ENCODE measurements at places on chromosomes 3 and 15. TPM values are rescaled to one million over a fixed set of nuclear protein-coding genes. Genes with fewer than 3 reads are reported as not detected.

DNA sequence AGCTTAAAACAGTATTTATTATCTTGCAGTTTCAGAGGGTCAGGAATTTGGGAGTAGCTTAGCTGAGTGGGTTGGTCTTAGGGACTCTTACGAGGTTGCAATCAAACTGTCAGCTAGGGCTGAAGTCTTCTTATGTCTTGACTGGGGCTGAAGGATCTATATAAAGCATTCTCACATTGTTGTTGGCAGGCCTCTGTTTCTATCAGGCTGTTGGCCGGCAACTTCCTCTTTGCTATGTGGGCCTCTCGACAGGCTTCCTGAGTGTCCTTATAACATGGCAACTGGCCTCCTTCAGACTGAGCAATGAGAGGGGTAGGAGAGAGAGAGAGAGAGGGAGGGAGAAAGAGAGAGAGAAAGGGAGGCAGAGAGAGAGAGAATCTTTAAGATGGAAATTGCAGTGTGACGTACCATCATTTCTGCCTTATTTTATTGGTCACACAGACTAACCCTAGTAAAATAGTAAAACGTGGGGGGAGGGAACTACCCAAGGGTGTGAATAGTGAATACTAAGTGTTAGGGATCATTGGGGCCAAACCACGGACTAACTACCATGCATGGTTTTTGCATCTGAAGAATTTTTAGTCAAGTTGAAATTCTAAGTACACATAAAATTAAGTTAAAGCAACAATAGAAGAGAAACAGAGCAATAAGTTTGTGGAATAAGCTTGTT is 16.1 kb downstream of the FGF7 start:
- no peak for DNase-seq
- peaks cover 61% of the 10 kb centered on the region for H3K4me1 ChIP-seq
- peaks cover 20% of the 10 kb centered on the region for H3K36me3 ChIP-seq

DNA sequence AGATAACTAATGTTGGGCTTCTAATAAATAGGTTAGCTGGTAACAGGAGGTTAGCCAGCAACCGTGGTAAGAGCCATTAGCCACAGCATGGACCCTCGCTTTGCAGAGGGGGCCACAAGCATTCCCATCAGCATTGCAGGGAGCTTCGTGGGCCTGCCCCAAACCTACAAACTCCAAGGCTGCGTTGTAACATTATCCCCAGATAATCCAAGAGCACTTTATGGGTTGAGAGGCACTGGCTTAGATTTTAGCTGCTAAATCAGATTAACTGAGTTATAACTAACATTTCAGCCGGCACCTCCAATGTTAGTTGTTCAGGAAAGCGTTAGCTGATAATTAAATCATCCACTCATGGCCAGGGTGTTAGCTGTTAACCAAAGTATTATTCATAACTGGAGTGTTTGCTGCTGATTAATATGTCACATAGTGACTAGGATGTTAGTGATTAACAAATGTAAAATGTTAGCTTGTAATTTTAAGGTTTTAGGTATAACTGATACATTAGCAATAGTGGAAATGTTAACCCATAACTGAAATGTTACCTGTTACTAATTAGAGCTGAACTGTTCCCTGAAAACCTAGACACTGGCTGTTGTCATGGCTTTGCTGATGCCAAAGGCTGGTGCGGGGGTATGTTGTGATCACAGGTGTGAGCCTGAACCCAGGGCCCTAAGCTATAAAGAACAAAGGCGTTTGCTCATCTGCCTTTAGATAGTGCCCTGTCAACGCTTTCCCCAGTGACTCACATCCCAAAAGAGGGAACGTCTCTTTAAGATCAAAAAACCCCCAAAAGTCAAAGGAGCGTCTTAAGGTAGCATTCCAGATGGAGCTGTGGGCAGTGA is 56.2 kb downstream of the SLC6A6 start:
- H3K36me3 ChIP-seq = no peaks in the 10 kb centered on the region
- DNase-seq = no peak
- no peak overlapping the region for H3K27ac ChIP-seq
- H3K27me3 ChIP-seq = no peaks in the 10 kb centered on the region
- H3K4me1 ChIP-seq = peaks cover 6% of the 10 kb centered on the region

DNA sequence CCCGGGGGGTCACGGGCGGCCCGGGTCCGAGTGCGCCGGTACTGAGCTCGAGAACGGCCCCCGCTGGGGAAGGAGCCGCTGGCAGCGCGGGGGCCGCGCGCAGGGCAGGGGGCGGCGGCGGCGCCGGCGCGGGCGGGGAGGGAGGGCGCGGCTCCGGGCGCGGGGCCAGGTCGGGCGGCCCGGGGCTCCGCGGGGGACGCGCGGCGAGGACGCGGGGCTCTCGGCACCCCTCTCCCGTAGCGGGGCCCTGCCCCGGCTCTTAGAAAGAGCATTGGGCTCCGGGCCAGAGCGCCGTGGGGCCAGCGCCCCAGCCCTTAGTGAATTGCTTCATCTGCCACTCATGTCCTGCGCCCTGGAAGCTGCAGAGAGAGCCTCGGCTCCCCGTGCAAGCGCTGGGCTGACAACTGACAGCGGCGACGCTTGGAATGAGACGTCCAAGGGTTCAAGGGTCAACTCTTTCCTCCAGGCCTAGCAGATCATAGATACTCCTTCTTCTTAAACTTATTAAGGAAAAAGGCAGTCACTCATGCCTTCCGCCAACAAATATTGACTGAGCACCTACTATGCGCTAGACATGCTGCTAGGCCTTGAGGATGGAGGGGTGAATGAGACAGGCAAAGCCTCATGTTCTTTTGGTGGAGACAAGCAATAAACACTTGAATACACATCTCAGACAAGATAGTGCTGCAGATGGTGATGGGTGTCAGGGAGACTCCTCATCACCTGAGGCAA is 140.8 kb downstream of the SMAD6 start:
- no peaks in the 10 kb centered on the region for H3K4me1 ChIP-seq
- H3K4me3 ChIP-seq = peak overlapping the region; percentile 59
- H3K36me3 ChIP-seq = no peaks in the 10 kb centered on the region

DNA sequence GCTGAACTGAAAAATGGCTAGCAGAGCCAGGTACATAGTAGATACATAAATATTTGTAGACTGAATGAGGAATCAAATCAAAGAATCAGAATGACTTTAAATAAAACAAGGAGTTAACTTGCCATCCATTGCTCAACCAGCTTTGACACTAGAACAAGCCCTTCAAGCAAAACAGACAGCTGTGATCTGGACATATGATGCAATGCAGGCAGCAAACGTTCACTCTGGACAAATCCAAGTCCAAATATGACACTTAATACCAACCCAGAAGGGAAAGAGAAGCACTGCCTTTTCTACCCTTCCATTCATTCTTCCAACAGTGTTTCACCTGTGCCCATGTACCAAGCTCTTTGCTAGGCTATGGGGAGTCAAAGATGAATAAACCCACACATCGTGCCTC is 4.5 kb downstream of the THRB start:
- no peaks in the 10 kb centered on the region for H3K36me3 ChIP-seq
- H3K4me1 ChIP-seq = no peaks in the 10 kb centered on the region
- H3K4me3 ChIP-seq = no peak overlapping the region
- no peaks in the 10 kb centered on the region for H3K27me3 ChIP-seq
- DNase-seq = no peak
- H3K27ac ChIP-seq = no peak overlapping the region

- peaks cover 7% of the 10 kb centered on the region for H3K27me3 ChIP-seq
- no peaks in the 10 kb centered on the region for H3K36me3 ChIP-seq
- H3K4me3 ChIP-seq = no peak overlapping the region
- H3K4me1 ChIP-seq = peaks cover 9% of the 10 kb centered on the region
- H3K27ac ChIP-seq = no peak overlapping the region
- DNase-seq = no peak
Measured at GRCh38 chr3:13281507-13282357, 138.4 kb downstream of the NUP210 start.

DNA sequence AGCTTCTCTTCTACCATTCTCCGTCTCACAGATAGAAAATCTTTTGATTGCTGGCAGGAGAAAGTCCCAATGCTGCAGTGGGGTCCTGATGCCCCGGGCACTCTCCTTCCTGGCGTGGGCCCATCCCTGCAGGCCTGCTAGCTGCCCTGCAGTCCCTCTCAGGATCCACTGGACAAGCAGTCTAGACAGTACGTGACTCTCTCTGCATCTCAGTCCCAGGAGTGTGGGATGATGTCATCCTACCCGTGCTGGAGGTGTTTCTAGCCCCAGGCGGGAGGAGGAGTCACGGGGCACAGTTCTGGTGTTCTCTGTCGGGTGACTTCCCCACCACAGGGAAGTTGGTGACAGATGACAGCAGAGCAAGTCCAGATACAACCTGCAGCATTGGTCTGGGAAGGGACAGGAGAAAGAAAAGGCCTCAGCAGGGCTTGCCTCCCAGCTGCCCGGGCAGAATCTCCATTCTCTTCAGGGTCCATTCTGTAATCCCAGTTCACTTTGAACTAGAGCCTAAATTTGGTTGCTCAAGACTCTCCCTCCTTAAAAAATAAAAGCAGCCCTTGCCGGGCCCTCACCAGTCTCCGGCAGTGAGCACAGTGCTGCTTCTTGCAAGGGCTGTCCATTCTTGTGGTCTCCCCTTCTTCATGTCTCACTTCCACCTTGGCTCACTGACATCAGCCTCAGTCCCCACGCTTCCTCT is 30.6 kb downstream of the SLC28A1 start:
- H3K27me3 ChIP-seq = no peaks in the 10 kb centered on the region
- no peak overlapping the region for H3K27ac ChIP-seq
- no peaks in the 10 kb centered on the region for H3K36me3 ChIP-seq
- DNase-seq = peak; percentile 70

GRCh38 chr3:112333002-112333380 is at the start of gene CD200:
TSS of gene CD200 (plus strand) at chr3:112333156. CDS start at chr3:112333213, 57 bp downstream.
- no peaks in the 10 kb centered on the region for H3K4me1 ChIP-seq
- H3K4me3 ChIP-seq = no peak within 1 kb of the TSS
- no peaks in the 10 kb centered on the region for H3K27me3 ChIP-seq
- H3K36me3 ChIP-seq = no peaks in the 10 kb centered on the region
- H3K27ac ChIP-seq = no peak within 1 kb of the TSS

GRCh38 chr3:61861410-61861809 is 300.0 kb downstream of the PTPRG start:
- H3K36me3 ChIP-seq = no peaks in the 10 kb centered on the region
- H3K4me3 ChIP-seq = no peak overlapping the region
- H3K27ac ChIP-seq = no peak overlapping the region
- DNase-seq = no peak
- no peaks in the 10 kb centered on the region for H3K27me3 ChIP-seq

GRCh38 chr3:197311591-197311990 is 13.2 kb upstream of the DLG1 start:
- no peaks in the 10 kb centered on the region for H3K27me3 ChIP-seq
- no peaks in the 10 kb centered on the region for H3K36me3 ChIP-seq
- DNase-seq = no peak
- peaks cover 11% of the 10 kb centered on the region for H3K4me1 ChIP-seq
- H3K4me3 ChIP-seq = no peak overlapping the region

DNA sequence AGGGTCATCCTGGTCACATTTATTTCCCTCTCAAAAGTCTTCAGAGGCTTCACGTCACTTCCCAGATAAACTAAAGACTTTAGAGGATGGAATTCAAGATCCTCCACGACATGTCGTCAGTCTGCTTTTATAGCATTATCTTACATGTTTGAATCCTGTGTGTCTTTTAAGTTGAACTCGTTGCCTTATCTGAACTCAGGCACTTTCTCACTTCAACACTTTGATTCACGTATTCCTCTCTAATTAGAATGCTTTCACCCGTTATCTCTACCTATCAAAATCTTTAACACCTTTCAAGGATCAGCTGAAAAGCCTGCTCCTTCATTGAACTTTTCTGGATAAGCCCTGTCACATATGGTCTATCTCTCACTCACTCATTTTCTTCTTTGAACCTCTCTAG is 97.1 kb downstream of the MAP2K5 start:
- H3K36me3 ChIP-seq = no peaks in the 10 kb centered on the region
- no peaks in the 10 kb centered on the region for H3K4me1 ChIP-seq
- H3K4me3 ChIP-seq = no peak overlapping the region
- no peak overlapping the region for H3K27ac ChIP-seq
- no peak for DNase-seq
- H3K27me3 ChIP-seq = no peaks in the 10 kb centered on the region

- no peak overlapping the region for H3K4me3 ChIP-seq
- no peaks in the 10 kb centered on the region for H3K27me3 ChIP-seq
- no peak overlapping the region for H3K27ac ChIP-seq
- no peak for DNase-seq
Measured at GRCh38 chr3:53191836-53192480, 30.9 kb downstream of the PRKCD start.

- no peak overlapping the region for H3K27ac ChIP-seq
- no peaks in the 10 kb centered on the region for H3K36me3 ChIP-seq
- no peaks in the 10 kb centered on the region for H3K4me1 ChIP-seq
- DNase-seq = peak; percentile 15
Measured at GRCh38 chr3:20225769-20226168, 39.8 kb upstream of the SGO1 start.

DNA sequence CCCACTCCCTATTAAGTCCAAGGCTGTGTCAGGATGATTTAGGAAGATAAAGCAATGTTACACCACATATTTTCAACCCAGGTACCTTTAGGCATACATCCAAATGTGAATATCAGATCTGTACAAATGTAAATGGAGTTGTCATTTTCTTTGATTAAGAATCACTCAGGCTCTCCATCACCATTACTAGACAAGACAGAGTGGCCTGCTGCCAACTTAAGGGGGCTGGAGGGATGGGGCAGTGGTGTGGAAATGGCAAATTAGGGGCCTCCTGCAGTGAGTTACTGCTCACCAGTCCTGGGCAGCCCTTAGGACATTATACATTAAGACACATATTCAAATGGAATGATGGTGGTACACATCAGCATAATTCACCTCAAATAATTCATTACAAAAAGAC is 211.0 kb downstream of the TNIK start:
- no peak overlapping the region for H3K4me3 ChIP-seq
- no peaks in the 10 kb centered on the region for H3K4me1 ChIP-seq
- DNase-seq = no peak
- H3K27ac ChIP-seq = no peak overlapping the region

DNA sequence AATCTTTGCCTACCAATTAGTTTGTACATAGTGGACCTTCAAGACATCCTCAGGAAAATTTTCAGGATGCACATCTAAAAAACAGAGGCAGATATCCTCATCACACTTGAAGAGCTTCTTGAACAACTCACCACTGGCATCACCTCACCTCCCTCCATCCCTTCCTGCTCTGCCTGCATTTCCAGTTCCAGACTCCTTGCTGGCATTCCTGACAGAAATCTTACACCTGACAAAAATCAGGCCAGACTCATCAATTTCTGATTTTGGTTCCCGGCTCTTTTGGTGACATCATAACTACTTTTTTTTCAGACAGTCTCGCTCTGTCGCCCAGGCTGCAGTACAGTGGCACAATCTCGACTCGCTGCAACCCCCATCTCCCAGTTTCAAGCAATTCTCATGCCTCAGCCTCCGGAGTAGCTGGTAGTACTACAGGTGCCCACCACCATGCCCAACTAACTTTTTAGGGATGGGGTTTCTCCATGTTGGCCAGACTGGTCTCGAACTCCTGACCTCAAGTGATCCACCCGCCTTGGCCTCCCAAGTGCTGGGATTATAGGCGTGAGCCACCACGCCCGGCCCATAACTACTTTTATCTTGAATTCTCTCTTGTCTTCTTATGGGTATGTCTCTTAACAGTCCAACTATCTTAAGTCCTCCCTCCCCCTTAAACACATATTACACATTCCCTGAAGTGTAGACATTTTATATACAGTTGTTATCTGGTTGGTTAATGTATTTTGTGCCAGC is 216.6 kb upstream of the IL12A start:
- no peaks in the 10 kb centered on the region for H3K36me3 ChIP-seq
- no peak for DNase-seq
- H3K4me1 ChIP-seq = peaks cover 14% of the 10 kb centered on the region

MME gene
- 71.5 TPM for total RNA-seq

TRIM59 gene
- total RNA-seq = 39.9 TPM

TRIM71 gene
- 0.05 TPM for total RNA-seq

CCDC80 gene
- total RNA-seq = 18.0 TPM

SNX4 gene
- 65.5 TPM for total RNA-seq
